ENCODE measurements at places on chromosomes 5 and 9.

DNA sequence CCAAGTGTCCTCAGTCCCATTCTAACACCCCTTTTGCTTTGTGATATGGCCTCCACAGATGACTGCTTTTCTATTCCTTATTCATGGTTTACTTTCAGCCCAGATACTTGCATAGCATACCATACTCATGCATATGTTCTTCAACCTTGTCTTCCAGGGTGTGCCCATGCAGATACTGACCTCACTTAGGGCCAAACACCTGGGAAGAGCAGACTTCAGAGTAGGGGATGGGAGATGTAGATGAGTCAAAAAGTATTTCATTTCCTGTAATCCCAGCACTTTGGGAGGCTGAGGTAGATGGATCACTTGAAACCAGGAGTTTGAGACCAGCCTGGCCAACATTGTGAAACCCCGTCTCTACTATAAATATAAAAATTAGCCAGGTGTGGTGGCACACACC lies 58.3 kb downstream of the NRG2 start:
- no peak for DNase-seq

DNA sequence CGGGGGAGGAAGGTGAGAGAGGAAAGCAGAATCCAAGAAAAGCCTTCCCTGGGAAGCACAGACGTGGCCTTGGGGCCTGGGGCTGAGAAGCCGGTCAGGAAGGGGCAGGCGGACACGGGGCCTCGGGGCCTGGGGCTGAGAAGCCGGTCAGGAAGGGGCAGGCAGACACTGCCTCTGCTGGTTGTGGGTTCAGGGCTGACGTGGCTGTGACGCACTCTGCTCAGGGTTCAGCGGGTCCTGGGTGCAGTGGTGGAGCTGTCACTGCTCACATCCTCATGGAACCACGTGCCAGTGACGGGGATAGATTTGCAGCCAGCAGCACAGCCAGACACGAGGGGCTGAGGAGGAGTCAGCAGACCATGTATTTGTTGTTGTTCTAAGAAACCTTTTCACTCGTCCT lies 12.8 kb downstream of the PAEP start:
- no peak for DNase-seq

- DNase-seq, result no peak
Measured at GRCh38 chr9:4799033-4799430, 6.3 kb downstream of the RCL1 start.

DNA sequence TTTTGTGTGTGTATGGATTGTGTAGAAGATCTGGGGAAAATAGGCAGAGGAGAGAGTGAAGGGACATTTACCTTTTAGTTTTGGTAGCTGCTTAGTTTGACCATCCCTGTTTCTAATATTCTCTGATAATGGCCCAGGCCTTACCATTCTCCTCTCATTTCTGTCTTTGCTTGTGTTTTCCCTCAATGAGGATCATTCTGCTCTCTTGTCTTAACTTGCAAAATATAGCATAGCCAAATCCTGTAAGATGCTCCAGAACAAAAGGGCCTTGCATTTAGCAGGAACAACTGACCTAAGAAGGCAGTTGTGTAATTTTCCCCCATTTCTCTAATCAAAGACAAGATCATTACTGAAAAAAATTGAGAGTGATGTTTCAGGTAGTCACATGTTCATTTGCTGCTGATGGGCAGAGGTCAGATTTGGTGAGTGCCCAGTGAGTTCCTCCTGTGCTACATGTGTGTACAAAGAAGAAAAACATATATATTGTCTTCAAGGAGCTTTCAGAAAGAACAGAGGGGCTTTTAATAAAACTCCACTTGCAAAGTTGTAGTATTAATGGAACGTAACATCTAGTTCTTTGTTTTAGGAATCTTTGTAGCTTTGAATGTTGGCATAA lies 139.5 kb downstream of the KDM4C start:
- DNase-seq, result no peak

DNA sequence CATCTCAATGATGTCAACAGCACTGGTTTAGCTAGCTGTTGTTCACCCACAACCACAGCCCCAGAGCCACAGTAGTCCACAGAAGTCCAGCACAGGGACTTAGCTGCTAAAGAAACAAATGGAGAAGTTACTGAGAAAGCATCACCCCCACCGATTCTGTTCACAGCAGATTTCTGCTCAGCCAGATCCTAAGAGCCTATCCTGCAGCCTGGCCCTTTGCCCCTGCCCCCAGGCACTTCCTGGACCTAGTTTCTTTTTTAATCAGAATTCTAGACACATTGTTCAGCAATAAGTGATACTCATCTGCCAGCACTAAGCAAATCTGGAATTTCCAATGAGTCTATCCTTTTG lies 7.4 kb downstream of the B4GALT1 start:
- peak; percentile 75 for DNase-seq

- DNase-seq, result no peak
Measured at GRCh38 chr9:4164356-4164755, 135.5 kb downstream of the GLIS3 start.

- DNase-seq, result no peak
Measured at GRCh38 chr5:20610681-20611080, 622.7 kb upstream of the CDH18 start.

DNA sequence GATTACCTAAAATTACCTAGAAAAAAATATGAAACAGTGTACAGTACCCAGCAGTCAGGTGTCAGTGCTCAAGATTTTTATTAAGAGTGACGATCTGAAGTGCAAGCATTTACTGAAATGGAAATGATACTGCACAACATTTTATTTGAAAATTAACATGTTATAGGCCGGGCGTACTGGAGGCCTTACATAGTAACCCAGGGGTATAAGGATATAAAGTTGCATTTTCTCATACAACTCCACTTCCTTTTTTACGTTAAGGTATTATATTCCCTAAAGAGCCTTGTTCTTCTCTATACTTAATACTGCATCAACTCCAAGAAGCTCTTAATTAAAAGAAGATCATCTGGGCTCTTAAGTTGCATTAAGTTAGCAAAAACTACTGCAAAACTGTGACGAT lies 3.3 kb downstream of the MAT2B start:
- DNase-seq, result no peak

GRCh38 chr5:61901997-61902396 lies 404.0 kb upstream of the KIF2A start:
- no peak for DNase-seq

DNA sequence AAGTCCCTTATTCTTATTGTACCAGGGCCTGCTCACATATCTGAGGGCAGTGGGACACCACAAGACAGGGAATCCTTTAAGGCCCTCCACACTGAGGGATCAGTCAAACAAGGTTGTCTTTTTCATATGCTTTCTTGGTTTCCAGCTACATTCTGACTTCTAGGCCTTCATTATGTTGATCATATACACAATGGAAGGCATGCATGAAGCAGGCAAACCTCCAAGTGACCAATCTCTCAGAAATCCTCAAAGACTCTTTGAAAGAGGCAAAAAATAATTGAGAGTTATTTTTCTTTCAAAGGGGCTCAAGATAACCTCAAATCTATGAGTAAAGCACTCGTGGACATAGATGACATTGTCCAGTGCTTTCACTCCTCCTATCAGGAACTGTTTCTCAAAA lies 1195.9 kb upstream of the ACO1 start:
- DNase-seq, result no peak

GRCh38 chr5:156497804-156498208 lies 170.8 kb downstream of the SGCD start:
- DNase-seq, result no peak

Measured in non-pigmented ciliary epithelial cell (primary cell).